NCI-H2029 (cell line): ENCODE measurements at places on chromosomes 11 and 22.

DNA sequence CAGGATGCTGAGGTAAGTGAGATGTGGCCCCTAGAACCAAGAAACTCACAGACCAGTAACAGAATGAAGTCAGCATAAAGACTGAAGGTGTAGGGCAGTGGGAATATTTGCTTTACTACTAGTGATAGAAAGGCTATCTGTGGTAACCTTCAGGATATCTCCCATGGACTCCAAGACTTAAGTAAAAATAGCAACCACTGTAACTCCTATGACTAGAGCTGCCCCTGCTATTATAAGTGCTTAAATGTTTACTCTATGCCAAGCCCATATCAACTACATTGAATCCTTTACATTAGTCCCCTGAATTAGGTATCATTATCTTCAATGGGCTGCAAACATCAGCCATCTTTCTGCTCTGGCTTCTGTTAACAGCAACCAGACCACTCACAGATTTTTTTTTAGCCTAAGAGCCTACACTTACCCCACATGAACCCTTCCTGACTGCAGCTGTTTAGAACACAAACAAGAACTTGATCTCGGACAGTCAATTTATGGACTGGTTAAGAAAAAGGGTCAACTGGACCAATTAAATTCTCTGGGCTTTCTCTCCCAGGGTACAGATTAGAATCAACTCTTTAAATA is 335.1 kb upstream of the API5 start:
- no peak for DNase-seq

GRCh38 chr11:61881397-61881796 is 9.9 kb downstream of the FADS3 start:
- no peak for DNase-seq

DNA sequence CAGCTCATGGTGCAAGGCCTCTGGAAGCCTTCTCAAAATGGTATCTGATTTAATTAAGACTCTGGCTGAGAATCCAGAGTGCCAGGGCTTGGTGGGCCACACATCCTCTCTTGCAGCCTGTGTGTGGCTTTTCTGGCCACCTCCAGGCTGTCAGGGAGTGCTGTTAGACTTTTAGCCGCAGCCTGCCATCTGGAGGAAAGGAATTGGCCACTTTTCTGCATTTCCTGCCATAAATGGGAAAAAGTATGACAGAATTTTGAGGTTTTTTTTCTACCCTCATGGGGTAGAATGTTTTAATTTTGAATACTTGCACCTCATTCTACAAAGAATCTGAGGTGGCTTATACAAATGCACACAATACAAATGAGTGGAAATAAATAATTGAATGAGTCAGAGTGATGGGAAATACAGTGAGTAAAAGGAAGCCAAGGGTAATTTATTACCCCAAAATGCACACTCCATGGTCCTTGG is 218.4 kb downstream of the ADAMTS15 start:
- DNase-seq = no peak

DNA sequence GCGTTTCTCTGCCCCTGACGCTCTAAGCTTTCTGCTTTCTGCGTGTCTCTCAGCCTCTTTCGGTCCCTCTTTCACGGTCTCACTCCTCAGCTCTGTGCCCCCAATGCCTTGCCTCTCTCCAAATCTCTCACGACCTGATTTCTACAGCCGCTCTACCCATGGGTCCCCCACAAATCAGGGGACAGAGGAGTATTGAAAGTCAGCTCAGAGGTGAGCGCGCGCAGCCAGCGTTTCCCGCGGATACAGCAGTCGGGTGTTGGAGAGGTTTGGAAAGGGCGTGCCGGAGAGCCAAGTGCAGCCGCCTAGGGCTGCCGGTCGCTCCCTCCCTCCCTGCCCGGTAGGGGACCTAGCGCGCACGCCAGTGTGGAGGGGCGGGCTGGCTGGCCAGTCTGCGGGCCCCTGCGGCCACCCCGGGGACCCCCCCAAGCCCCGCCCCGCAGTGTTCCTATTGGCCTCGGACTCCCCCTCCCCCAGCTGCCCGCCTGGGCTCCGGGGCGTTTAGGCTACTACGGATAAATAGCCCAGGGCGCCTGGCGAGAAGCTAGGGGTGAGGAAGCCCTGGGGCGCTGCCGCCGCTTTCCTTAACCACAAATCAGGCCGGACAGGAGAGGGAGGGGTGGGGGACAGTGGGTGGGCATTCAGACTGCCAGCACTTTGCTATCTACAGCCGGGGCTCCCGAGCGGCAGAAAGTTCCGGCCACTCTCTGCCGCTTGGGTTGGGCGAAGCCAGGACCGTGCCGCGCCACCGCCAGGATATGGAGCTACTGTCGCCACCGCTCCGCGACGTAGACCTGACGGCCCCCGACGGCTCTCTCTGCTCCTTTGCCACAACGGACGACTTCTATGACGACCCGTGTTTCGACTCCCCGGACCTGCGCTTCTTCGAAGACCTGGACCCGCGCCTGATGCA is at the start of gene MYOD1:
MYOD1 (plus strand) TSS at position 544 of the 910 bp plus-strand sequence; CDS start at position 756, 212 bp downstream.
- peak; percentile 10 for DNase-seq

DNA sequence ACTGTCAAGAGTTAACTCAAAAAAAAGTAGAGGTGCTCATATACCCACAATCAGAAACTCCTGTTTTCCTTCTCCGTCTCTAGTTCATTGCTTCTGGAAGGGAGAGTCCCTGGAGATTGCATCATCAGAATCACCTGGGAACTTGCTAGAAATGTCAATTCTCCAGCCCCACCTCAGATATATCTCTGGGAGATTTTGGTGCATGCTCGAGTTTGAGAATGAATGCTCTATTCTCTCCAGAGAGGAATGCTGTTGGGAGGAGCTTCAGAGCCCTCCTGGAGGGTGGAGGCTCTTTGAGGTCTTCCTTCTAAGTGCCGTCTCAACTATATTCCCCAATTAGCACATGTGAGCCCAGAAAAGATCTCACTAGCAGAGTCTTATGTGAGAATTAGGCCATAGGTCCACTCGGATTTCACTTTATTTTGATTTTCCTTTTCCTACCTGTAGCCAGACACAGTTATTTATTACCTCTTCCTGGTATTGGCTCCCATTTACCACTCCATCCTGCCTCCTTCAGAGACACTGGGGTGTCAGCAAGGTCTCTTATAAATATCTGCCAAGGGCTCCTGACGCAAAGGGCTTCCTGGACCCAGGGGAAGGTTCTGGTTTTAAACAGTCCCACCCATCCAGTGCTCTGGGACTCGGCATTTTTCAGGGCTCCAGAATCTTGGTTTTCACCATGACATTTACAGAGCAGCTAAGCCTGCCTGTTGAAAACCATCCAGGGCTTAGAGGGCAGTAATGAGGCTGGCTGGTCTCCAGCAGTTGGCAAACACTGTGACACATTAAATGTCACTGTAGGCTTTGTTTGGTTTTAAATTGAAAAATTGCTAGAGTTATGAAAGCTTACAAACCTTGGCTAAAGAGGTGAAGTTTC is 136.2 kb downstream of the CD44 start:
- DNase-seq = peak; percentile 75

GRCh38 chr11:91396236-91397133 is 828.1 kb upstream of the FAT3 start:
- DNase-seq = peak; percentile 41

DNA sequence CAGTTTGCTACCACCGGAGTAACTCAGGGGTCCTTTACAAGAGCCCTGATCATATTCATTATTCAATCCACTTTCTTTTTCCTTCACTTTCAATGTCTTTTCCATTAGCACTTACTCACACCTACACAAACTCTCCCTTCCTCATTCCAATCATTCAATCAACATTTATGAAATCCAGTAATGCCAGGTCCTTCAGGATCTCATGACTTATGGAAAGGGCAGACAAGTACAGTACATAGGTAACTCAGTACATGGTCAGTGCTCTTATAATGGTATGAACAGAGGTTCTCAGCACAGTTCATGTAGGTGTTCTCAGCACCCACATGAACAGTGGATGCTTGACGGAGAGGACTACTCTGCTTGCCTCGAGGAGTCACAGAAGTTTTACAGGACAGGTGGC is 106.6 kb downstream of the USP35 start:
- DNase-seq = no peak

DNA sequence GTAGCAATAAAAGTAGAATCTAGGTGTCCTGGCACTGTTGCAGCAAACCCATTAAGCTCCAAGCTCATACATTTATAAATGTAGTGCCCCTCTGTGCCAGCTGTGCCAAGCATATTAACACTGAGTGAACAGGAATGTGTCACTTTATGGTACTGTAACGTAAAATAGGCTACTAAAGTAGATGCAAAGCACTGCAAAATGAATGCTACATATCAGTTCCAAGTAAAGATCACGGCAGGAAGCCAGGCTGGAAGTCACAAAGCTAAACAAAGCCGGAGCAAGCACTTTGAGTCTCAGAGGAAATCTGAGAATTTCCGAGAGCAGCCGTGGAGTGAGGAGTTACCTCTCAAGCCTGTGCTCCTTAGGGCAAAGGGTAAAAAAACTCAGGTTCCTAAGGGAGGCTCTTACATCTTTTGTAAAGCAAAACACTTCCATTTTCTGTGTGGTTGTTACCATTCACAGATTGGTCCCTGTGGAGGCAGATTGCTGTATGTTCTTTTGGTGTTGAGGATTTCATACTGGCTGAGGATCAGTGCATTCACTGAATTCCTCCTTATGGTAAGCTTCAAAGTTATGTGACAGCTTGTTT is 85.7 kb downstream of the WNT11 start:
- no peak for DNase-seq

DNA sequence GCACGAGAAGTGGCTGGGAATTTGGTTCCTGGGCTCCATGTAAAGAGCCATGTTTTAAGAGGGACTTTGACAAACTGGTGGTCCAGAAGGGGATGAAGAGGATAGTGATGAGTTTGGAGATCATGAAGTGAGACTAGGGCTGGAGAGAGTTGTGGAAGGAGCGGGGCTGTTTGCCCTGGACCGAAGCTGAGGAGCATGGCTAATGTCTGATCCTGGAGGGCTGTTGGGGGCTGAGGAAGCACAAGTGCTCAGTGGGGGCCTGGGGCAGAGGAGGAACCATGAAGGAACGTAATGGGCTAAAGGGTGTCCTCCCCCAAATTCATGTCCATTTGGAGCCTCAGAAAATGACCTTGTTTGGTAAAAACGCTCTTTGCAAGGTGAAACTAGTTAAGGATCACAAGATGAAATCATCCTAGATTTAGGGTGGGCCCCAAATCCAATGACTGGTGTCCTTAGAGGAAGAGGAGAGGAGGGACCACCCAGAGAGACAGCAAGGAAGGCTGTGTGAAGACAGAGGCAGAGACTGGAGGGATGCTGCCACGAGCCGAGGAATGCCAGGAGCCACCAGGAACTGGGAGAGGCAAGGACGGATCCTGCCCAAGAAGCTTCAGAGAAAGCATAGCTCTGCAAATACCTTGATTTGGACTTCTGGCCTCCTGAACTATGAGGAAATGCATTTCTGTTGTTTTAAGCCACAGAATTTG is 107.3 kb upstream of the LMO1 start:
- no peak for DNase-seq

- no peak for DNase-seq
Observed at GRCh38 chr11:86151174-86152005, 82.5 kb upstream of the PICALM start.

DNA sequence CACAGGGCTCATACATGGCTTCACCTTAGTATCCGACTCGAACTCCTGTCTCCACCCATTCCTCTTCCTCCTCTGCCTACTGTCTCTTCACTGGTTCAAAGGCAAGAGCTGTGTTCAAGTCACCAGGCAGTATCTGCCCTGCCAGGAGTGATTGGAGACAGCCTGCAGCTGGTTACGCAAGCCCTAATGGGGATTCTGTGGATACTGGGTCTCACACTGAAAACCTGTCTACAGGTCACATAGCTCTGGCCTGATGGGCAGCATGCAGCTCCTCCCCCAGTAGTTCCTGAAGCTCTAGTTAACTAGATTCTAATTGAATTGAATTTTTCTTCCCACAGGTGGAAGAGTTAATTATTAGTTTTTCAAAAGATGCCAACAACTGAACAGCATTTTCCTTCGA is 332.2 kb downstream of the TMEM135 start:
- no peak for DNase-seq

- DNase-seq = no peak
Observed at GRCh38 chr11:65381716-65382032, 772 bp downstream of the SLC25A45 start.

- no peak for DNase-seq
Observed at GRCh38 chr11:2699185-2699530, 636 bp downstream of the KCNQ1OT1 start.

DNA sequence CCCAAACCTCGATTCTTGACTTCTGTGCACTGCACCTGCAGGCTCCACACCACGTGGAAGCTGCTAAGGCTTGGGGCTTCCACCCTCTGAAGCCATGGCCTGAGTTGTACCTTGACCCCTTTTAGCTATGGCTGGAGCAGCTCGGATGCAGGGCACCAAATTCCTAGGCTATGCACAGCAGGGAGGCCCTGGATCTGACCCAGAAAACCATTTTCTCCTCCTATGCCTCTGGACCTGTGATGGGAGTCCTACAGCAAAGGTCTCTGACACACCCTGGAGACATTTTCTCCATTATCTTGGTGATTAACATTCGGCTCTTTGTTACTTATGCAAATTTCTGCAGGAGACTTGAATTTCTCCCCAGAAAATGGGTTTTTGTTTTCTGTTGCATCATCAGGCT is 309.2 kb upstream of the DDI1 start:
- DNase-seq = no peak

DNA sequence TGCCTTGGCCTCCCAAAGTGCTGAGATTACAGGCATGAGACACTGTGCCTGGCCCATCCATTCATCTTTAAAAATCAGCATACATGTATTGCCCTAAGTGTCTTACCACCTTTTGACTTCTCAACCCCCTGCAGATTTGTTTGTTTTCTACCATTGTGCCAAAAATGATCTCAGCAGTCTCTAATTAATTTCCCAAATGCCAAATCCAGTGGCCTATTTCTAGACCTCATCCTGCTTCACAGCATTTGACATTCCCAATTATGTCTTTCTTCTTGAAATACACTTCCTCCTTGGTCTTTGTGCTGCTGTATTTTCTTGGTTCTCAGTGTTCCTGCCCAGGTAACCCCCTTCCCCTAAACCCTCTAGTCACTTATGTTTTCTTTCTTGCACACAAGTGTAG is 46.0 kb upstream of the GRAMD1B start:
- no peak for DNase-seq

DNA sequence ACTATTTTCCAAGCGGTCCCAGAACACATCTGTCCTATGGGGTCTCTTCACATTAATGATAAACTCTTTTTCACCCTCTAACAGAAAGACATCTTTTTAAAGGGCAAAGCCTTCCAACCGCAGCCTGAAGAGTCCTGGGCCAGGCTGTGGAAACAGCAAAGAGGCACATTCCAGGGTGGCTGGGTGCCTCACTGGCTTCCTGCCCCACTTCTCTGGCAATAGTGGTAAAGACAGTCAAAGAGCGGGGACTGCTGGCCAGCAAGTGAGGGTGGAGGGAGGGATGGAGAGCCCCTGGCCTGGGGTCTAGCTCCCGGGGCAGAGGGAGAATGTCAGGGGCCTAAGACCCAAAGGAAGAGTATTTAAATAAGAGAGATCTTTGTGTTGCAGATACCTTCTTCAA is 10.2 kb upstream of the CHST1 start:
- no peak for DNase-seq
